ENCODE measurements at places on chromosomes 3 and 15.

DNA sequence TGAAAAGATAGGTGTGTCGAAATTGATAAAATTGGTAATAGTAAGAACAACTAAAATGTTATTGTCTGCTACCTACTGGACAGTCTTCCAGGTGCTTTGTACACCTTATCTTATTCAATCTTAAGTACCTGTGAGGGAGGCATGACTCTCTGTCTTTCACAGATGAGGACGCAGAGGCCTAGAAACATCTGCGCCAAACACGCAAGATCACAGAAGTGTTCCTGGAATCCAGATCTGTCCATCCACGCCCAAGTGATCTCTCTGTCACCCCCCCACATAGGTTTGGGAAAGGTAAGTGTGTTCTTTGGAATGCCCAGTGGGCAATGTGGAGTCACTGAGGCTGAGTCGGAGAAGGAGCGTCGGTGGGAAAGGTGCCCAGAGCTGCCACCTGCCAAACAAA, 34.4 kb upstream of the PTPRG start:
- no peak for DNase-seq

DNA sequence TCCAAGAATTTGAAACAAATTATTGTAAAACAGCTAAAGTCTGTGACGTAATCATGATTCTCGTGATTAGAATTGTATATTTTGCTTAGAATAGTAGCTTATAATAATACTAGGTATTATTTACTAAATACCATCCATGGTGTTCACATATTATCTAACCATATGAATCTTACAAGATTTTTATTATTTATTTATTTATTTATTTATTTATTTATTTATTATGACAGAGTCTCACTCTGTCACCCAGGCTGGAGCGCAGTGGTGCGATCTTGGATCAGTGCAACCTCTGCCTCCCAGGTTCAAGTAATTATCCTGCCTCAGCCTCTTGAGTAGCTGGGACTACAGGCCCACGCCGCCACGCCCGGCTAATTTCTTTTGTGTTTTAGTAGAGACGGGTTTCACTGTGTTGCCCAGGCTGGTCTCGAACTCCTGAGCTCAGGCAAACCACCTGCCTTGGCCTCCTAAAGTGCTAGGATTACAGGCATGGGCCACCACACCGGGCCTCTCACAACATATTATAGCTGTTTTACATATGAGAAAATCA, 173.5 kb downstream of the EPHA3 start:
- no peak for DNase-seq

DNA sequence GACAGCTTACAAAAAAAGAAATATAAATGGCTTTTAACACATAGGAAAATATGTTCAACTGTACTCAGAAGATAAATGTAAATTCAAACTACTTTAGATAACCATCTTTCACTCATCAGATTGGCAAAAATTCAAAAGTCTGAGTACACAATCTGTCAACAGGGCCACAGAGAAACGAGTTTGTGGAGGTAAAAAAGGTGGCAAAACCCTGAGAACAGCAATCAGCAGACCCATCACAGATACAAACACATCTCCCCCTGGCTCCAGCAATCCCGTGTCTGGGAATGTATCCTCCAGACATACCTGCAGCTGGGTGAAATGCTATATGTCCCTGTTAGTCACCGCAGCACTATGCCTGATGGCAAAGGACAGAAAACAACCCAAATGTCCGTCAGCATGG, 149.5 kb downstream of the OSBPL10 start:
- DNase-seq = no peak

- DNase-seq = no peak
These were observed 102.3 kb upstream of the PFN2 start for GRCh38 chr3:150073031-150073430.

DNA sequence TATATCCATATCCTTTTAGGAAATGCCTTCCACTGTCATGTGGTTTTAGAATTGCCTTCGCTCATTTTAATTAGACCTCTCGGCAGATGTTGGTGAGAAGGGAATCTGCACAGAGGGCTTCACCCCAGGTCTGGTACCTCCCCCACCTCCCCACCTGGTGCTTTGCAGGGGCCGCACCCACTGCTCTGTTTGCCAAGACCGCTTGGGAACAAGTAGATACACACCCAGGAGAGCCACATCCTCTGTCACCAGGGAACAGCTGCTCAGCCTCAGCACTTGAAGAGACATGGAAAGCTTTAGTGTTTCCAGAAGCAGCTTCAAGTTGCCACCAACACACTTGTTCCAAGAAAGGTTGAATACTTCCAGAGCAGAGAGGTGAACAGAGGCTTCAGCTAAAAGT, 21.8 kb downstream of the LRRC31 start:
- DNase-seq = no peak

GRCh38 chr3:116267116-116267515, 178.2 kb downstream of the LSAMP start:
- no peak for DNase-seq
